Stimulated activated CD8-positive, alpha-beta memory T cell treated with anti-CD3 and anti-CD28 coated beads, Interleukin-2, amount 100 ng/mL, for 1 hour (primary cell): ENCODE measurements at places on chromosomes 16 and 17.

DNA sequence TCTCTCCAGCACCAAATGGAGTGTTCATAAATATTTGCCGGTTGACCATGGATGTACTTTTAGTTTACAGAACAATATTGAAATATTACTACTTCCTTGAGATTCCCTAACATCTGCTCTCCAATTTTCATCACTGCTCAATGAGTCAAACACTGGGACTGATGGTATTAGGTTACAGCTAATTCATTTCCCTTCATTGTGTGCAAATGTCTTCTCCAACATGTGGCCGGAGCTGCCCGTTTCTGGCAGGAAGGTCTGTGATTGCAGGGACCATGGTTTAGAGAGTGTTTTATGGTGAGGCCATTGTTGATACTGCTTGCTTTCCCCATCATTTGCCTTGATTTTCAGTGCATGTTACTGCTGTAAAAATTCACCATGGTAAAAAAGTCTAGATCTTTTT lies 209.3 kb downstream of the HS3ST3B1 start:
- no peak for DNase-seq

- no peak for DNase-seq
Observed at GRCh38 chr17:44767493-44767892, 8.7 kb downstream of the ADAM11 start.

- no peak for DNase-seq
Observed at GRCh38 chr17:8963647-8964258, 1.8 kb downstream of the PIK3R5 start.

DNA sequence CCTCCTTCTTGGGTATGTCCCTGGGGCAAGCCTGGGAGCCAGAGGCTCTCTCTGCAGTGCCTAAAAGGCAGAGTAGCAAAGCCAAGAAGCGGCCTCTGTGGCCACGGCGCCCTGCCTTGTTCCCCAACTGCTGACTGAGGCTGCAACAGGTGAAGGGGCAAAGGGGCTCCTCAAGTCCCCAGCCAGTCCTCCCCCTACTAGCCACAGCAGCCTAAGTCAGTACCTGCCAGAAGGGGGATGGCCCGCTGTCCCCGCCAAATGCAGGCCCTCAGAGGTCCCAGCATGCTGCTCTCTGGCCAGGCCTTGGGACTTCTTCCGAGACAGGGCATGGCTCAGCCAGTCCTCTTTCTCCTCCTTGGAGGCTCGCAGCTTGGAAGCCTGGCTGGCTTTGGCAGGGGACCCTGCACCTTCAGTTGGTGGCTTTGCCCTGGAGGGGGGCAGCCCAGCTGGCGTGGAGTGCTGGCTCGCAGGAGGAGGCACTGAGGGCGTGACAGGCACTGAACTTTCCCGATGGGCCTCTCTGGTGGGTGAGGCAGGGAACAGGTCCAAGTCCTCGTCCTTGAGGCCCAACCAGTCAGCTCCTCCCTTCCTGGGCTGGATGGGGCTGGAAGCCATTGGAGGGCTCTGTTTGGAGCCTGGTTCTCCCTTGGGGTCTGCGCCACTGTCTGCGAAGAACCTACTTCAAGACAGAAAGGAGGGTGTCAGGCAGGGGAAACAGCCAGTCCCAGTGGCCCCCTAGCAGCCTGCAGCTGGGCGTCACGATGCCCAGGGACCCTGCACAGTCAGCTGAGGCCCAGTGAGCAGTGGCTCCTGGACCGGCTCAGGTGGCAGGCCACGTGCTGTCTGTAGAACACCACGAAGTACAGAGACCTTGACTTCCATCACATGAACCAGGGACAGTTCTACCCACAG lies 17.6 kb downstream of the FBF1 start:
- no peak for DNase-seq

GRCh38 chr16:66264311-66265047 lies 102.0 kb upstream of the CDH5 start:
- no peak for DNase-seq

GRCh38 chr16:67406111-67406971 lies 9.9 kb downstream of the ZDHHC1 start:
- DNase-seq: no peak

DNA sequence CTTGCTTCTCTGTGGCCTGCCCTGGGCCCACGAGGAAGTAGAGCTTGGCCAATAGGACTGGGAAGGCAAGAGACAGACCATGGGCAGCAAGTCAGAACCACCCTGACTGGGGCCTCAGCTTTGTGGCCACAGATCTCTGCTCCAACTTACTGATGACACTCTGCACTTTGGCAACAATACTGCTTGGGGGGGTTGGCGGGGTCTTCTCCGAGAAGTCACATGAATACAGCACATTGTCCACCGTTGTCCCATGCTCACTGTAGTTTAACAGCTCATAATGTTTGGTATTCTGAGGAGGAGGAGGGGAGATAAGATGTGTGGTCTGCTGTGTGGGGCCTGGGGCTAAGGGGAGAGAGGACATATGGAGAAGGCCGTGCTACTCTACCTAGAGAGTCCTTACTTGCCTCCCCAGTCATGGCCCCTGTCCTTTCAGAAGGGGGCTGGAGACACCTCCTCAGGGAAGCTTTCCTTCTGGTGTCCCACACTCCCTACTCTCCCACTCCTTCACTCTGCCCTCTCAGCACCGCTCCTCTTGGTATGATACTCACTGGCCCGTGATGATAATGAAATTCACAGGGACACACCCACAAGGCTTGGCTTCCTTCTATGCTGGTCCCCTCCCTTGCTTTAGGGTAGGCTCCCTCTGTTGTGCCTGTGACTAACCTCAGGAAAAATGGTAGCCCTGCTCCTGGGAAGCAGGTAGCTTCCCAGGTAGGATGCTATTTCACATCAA lies 4.0 kb upstream of the DHRS13 start:
- no peak for DNase-seq

DNA sequence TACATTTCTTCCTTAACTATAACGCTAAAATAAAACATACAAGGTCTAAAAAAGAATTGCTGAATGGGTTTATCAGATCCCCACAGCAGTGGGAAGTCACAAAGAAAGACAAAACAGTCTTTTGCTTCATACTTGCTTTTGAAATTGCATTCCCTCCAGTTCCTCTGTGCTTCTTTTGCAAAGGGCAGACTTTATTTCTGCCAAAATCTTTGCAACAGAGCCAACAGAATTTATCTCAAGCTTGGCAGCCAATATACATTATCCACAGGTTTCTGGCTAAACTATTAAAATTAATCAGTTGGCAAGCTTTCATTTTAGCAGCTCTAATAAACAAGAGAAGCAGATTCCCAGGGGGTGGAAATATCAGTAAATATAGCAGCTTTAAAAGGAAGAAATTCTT lies 378.9 kb upstream of the CA10 start:
- no peak for DNase-seq

- no peak for DNase-seq
Observed at GRCh38 chr16:85523602-85524364, 89.3 kb upstream of the GSE1 start.

- no peak for DNase-seq
Observed at GRCh38 chr16:85321509-85322271, 209.4 kb upstream of the CIBAR2 start.

DNA sequence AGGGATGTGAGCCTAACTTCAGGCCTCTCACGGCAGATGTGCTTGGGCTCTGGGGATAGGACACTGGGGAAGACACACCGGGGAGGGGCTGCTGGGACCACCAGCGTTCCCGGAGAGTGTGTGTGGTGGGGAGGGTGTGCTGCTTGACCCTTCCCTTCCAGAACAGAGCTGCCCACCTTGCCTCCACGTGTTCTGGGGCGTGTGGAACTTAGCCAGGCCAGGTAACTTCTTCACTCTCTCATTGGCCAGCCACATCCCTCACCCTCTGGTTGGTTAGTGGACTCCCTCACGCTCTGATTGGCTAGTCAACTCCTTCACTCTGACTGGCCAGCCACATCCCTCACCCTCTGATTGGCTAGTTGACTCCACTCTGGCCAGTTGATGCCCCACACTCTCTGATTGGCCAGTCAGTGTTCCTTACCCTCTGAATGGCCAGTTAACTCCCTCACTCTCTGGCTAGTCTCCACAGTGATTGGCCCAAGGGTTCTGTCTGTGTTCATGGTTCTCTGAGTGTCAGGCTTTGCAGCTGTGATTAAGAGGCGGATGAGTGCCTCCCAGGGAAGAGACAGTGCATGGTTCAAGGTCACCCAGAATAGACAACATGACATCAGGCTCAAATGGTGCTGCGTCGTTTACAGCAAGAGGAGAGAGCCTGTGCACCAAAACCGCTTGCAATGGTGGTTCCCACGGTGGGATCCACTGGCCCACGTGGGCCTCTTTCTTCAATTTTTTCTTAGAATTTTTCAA lies 10.0 kb downstream of the TMEM235 start:
- no peak for DNase-seq

DNA sequence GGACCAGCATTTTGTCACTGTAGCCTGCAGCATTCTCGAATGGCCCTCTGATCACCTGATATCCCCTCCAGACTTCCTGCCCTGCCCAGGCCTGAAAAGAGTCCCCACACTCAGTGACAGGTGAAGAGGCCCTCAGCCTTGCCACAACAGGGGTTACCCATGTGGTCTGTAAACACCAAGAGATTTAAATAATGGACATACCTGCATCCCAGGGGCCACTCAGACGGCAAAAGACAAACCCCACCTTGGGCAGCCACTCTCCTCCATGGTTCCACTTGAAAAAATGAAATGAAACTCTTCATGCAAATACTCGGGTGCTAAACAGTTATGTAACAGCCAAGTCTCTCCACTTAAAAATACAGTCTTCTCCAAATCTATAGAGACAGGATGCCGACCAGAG lies 22.9 kb upstream of the PECAM1 start:
- DNase-seq: no peak

- no peak for DNase-seq
Observed at GRCh38 chr17:27569884-27570577, 61.0 kb upstream of the LGALS9 start.

DNA sequence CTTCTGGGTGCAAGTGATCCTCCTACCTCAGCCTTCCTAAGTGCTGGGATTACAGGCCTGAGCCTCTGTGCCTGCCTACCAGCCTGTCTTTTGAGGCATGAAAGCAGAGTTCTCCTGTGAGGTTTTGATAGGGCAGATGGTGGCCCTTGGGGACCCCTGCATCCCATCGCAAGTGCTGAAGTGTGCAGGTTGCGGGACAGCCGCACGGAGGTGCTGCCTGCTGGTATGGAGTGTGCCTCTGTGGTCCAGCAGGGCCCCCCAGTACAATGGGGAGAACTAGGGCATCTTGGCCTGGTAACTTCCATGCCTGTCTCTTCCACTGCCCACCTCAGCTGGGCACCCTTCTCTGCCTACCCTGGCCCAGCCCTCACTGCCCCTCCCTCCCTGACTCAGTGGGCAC lies 9.9 kb upstream of the NDRG4 start:
- no peak for DNase-seq

- DNase-seq: no peak
Observed at GRCh38 chr17:75241143-75241430, 20.3 kb downstream of the GGA3 start.

DNA sequence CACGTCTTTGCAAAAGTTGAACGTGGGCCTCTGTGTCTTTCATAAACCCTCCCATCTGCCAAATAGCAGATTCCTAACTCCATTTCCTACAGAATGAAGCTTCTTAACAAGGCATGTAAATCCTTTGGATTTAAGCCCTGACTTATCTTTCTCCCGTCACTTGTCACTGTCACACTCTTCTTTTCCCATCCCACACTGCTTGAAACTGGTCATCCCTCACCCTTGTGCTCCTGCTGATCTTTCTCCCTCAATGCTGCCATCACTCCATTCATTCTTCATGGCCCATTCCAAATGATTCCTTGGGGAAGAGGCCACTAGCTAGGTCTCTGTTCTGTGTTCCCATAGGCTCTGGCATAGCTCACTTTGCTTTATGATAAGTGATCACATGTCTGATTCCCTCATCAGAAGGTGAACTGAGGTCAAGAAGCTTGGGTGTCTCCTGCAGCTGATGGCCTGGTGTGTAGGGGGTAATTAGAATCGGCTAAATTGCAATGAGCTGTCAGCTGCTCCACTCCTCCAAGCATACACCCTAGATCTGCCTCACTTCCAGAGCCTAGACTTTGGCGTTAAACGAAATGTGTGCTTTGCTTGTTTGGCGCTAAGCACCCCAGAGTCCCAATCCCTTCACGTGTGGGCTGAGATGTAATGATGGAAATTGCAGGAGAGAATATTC lies 61.7 kb downstream of the PECAM1 start:
- DNase-seq: no peak

- no peak for DNase-seq
Observed at GRCh38 chr17:65079489-65079900, 23.0 kb upstream of the GNA13 start.

- DNase-seq: no peak
Observed at GRCh38 chr17:64032081-64032480, 11.6 kb upstream of the ICAM2 start.
